ENCODE measurements at places on chromosomes 4 and X.

DNA sequence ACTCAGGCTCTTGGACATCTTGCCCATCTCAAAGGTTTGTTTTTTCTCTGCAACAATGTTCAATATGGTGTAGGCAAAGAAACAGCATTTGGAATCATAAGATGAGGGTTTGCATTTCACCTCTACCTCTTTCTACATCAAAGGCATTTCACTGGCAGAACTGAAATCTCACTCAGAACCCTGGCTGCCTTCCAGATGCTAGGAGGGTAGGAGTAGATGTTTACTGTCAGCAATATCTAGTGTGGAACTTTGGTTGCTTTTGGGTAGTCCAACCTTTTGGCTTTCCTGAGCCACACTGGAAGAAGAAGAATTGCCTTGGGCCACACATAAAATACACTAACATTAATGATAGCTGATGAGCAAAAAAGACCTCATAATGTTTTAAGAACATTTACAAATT lies 297.0 kb upstream of the KLF3 start:
- no peak for DNase-seq

DNA sequence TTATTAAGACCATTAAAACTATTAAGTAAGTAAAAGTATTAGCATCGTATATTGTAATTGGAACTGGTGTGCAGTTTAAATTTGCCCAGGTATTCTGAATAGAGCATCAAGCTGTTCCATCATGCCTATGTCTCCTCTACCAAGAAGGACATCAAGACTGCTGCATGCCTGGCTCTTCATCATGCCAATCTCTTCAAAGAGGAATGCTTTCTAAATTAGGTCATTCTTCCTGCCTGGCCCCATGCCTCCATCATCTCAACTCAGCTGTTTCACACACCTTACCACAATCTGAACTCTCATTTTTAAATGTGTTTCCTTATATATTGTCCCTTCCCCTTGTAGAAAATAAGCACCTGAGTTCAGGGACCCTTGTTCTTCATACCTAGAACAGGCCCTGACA lies 270.5 kb upstream of the PPARGC1A start:
- no peak for DNase-seq

- DNase-seq = no peak
These were observed 72.1 kb downstream of the PARM1 start for GRCh38 chr4:75004755-75005668.

GRCh38 chr4:3423406-3423805 lies 18.4 kb upstream of the HGFAC start:
- DNase-seq = no peak

DNA sequence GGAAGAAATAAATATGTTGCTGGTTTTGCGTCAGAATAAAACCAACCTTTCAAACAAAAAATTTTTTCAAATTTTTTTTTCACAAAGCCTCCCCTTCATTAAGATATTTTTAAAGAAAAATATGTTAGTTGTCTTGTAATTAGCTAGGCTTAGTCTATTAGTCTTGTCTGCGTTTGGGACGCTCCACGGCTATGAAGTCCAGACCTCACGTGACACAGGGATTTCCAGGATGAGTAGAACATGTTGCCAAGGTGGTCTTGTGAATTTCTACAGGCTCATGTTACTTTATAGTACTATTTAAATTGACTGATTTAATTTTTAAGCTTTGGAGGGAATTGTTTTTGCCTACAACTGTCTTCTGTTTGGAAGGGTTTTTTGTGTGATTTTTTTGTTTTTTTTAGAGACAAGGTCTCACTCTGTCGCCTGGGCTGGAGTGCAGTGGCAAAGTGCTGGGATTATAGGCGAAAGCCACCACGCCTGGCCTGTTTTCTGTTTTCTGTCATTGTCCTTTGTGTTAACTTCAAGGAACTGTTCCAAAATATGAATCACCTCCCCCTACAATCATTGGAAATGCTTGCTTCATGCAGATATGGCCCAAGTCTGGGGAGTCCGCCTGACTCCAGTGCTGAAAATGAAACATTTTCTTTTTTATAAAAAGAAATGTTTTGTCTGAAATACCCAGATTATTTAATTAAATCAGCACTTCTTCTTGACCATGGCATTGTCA lies 26.2 kb downstream of the TMEM144 start:
- DNase-seq = no peak

DNA sequence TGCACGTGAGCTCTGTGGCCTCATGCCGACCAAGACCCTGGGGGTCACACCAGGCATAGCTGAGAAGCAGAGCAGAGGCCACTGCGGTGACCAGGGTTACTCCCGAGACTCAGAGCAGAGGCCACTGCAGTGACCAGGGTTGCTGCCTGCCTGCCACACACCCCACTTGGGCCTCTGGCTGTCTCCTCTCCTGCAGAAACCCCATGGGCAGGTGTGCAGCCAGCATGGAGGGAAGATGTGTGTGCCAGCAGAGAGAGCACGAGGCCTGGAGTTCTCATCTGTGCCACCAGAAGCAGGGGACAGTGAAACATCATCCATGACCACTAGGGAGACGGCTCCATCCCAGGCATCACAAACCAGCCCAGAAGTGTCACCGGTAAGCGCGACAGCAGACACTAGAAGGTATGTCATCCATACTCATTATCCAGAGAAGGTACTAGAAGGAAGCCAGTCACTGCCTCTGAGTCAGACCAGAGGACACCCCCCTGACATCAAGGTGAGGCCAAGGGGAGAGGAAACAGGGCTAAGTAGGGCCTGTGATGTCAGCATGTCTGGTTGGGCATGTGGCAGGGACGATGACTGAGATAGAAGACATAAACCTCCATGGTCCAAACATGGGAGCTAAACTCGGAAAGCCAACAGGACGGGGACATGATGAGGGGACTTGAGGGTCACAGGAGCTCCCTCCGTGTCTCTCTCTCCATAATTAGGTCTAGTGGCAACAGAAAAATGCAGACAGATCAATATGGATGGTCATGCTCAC lies 24.2 kb upstream of the SPON2 start:
- DNase-seq = no peak

- DNase-seq = no peak
These were observed 249.5 kb downstream of the GPM6A start for GRCh38 chr4:175562542-175562941.

GRCh38 chr4:100945789-100946188 lies 401.5 kb downstream of the PPP3CA start:
- no peak for DNase-seq

- DNase-seq = no peak
These were observed 551.4 kb upstream of the ADGRL3 start for GRCh38 chr4:60648774-60649173.

DNA sequence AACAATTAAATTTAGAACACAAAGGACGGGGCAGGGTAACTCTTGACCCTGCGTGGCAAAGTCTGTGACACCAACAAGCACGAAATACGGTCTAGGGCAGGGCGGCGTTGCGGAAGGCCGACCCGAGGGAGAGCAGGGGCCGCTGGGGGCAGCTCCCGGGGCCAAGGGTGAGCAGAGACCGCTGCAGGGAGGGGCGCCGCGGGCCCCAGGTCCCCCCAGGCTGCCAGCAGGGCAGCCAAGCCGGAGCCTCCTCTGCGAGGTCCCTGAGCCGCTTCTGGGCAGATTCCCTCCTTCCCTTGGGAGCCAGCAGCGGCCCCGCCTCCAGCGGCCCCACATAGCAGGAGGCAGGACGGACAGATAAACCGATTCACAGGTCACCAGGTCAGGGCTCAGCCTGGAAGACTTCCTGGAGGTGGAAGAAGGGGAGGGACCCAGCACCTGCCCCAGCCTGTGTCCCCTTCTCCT lies 90.2 kb downstream of the FAM53A start:
- DNase-seq = no peak

DNA sequence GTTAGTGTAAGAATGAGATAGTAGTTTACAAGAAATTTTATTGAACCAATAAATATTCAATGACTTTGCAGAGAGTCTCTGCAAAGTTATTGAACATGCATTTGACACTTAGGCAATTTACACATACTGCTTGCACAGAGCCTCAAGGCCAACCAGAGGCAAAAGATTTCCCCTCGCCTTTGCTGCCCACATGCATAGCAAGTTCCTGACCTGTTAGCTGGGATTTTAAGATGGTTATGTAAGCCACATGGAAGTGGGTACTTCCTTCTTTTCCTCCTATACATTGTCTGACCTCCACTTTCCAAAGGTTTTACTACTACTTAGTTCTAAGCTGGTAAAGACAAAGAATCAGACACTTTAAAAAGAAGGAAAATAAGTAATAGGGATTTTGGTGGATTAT lies 430.1 kb upstream of the FRG1 start:
- no peak for DNase-seq

DNA sequence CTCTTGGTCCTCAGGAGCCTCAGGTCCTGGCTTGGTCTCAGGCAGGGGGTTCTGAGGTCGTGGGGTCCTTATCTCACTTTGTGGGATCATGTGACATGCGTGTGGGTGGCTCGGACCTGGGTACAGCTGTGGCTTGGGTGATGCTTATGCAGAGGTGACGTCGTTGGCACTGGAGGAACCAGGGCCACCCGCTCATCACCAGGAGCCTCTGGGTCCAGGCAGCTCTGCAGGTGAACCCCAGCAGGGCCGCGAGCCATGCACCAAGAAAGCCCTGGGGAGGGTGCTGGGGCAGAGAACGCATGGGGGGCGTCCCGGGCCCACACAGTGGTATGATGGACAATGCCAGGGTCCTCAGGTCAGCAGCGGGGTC lies 8.7 kb downstream of the ATP5ME start:
- DNase-seq = no peak

DNA sequence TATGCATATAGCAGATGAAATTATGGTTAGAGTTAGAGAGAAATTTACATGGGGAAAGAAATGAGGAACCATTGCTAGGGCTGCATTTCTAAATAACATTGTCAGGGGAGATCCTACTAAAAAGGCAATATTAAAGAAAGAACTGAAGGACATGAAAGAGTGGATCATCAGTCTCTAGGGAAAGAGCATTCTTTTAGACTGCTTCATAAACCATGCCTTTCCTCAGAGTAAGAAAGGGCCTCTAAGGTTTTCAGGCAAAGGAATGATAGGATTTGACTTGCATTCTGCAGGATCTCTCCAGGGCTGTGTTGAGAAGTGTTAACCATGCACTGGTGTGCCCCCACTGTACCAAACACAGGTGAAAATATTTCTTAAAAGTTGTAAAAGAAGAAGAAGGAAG lies 385.4 kb upstream of the MAD2L1 start:
- DNase-seq = no peak

Measured in BJ (cell line).